ENCODE measurements at places on chromosomes 7 and 10.

DNA sequence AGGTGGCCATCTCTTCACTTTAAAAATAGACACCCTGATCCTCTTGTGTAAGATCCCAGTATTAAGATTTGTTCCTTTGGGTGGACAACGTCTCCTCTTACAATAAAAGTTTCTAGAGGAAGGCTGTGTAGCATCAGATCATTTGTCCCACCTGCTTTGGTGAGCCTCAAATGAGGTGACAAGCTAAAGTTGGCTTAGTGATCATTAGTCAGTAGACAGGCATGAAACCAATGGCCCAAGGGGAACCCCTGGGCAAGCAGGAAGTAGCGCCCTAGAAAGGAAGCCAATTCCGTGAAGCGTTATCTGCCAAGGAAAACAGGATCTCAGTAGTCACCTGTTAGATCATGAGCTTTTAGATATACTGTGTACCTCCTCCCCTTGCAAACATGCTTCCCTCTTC is 66.8 kb downstream of the PCGF5 start:
- DNase-seq: no peak

DNA sequence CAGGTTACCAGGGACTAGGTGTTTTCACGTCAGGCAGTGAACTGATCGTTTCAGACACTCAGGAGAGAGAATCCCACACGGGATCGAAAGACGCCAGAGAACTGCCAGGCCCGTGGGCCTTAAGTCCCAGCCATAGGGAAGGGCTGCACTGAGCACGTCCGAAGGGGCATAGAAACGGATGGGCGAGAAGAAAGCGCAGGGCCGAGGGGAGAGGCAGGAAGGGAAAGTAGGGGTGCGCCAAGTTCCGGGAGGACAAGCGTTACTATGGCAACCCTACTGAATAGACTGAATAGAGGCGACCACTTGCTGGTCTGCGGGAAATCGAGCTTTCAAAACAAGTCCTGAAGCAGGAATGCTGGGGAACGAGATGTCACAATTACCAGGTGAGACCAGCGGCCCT is 421.3 kb upstream of the NUPR2 start:
- DNase-seq: no peak

DNA sequence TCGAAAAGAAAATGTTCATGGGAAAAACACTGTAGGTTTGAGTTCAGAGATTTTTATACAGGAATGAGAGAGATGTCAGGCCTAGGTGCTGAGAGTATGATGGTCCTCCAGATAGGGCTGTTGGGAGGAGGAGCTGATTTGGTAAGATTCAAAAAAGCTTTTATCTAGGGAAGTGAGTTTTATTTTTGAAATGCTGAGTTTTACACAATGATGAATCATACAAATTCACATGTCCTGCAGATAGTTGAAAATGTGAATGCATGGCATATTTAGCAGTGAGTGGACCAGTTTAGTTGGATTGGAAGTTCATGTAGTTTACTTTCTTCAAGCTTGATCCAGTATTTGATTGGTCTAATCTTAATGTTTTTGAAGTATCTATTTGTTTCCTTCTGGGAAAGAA is 154.8 kb downstream of the LRRC4 start:
- no peak for DNase-seq

DNA sequence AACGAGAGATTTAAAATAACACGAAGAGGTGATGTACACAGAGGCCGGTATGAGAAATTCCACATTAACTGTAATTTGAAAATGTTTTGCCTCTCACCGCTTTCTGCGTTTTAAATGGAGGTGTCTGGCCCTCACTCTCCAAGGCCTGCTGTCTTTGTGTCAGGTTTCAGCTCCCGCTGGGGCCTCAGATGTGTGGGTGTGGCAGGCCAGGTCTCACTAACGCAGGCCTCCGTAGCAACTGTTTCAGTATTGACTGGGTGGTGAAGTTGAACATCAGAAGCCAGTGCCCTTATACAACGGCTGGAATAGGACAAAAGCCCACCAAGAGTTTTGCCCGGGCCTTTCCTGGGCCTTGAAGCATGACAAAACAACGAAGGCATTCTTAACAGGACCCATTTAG is 303.1 kb downstream of the ADARB2 start:
- no peak for DNase-seq

GRCh38 chr7:1917221-1918062 is 247.4 kb downstream of the ELFN1 start:
- DNase-seq: no peak

- DNase-seq: peak; percentile 31
Measured at GRCh38 chr10:95266674-95267095, 24.1 kb downstream of the PDLIM1 start.

- DNase-seq: no peak
Measured at GRCh38 chr7:34091321-34091917, 186.1 kb downstream of the BMPER start.

GRCh38 chr7:90846192-90846591 is 250.1 kb downstream of the CDK14 start:
- DNase-seq: no peak

GRCh38 chr10:120132811-120133210 is 240.3 kb downstream of the SEC23IP start:
- no peak for DNase-seq

Data from GM19239 (cell line).